ENCODE measurements at places on chromosomes 3 and 15. TPM values are rescaled to one million over a fixed set of nuclear protein-coding genes. Genes with fewer than 3 reads are reported as not detected.

Gene PLCH1
- not detected for total RNA-seq

Gene HYAL2
- 449 TPM for total RNA-seq

Gene C3orf62
- 0.43 TPM for total RNA-seq

Gene STAC
- total RNA-seq, result 16.0 TPM

Gene GPR15
- not detected for total RNA-seq

Gene ZIC4
- not detected for total RNA-seq

Gene TUSC7
- not detected for total RNA-seq

Gene RASGRF1
- not detected for total RNA-seq

Gene EFCAB12
- total RNA-seq, result not detected

Gene NDN
- total RNA-seq, result 132 TPM

Gene GOLGA8K
- not detected for total RNA-seq

Gene KNG1
- not detected for total RNA-seq

Gene CCR1
- 10.2 TPM for total RNA-seq

Gene CLDN18
- 0.11 TPM for total RNA-seq

Gene PLA2G4F
- not detected for total RNA-seq

Gene ACTRT3
- 0.32 TPM for total RNA-seq

Gene TRIM59
- total RNA-seq, result not detected

Gene ENTPD3
- total RNA-seq, result 1.6 TPM

Gene GPR87
- not detected for total RNA-seq

Gene SERINC4
- total RNA-seq, result not detected

Gene OR5H14
- not detected for total RNA-seq

Gene SLC24A5
- not detected for total RNA-seq

Gene CLCN2
- 31.2 TPM for total RNA-seq

Gene SOX2
- total RNA-seq, result 2.0 TPM

Gene SLC9C1
- total RNA-seq, result 0.32 TPM

Gene MRPS11
- total RNA-seq, result 29.4 TPM

Gene DIPK2A
- total RNA-seq, result 318 TPM

Gene SV2B
- 0.11 TPM for total RNA-seq

Gene OR5K2
- not detected for total RNA-seq

Gene LINS1
- 1.7 TPM for total RNA-seq

Gene HGD
- total RNA-seq, result 19.2 TPM

Gene DUSP7
- 76.5 TPM for total RNA-seq

Gene CCRL2
- total RNA-seq, result not detected

Gene P2RY14
- total RNA-seq, result 2.7 TPM

Gene CCDC71
- total RNA-seq, result 31.6 TPM

Gene GRAMD1C
- total RNA-seq, result 0.21 TPM

Gene PLS1
- total RNA-seq, result 1.8 TPM

Gene ZPLD1
- not detected for total RNA-seq

Gene CNBP
- total RNA-seq, result 166 TPM

Gene CDHR4
- not detected for total RNA-seq

Gene PRRT3
- total RNA-seq, result 1.1 TPM

Gene LIPC
- not detected for total RNA-seq

Gene CHRD
- total RNA-seq, result 172 TPM

Gene SNTN
- total RNA-seq, result not detected

Gene STARD5
- total RNA-seq, result 4.8 TPM

Gene UBA7
- total RNA-seq, result 56.1 TPM

Gene HESX1
- total RNA-seq, result not detected

Gene CKMT1B
- total RNA-seq, result not detected

Gene COL7A1
- 22.2 TPM for total RNA-seq

Gene CACNA2D2
- total RNA-seq, result 0.85 TPM

Gene ALDH1L1
- total RNA-seq, result 36.1 TPM
